ENCODE measurements at places on chromosomes 1 and 21.

DNA sequence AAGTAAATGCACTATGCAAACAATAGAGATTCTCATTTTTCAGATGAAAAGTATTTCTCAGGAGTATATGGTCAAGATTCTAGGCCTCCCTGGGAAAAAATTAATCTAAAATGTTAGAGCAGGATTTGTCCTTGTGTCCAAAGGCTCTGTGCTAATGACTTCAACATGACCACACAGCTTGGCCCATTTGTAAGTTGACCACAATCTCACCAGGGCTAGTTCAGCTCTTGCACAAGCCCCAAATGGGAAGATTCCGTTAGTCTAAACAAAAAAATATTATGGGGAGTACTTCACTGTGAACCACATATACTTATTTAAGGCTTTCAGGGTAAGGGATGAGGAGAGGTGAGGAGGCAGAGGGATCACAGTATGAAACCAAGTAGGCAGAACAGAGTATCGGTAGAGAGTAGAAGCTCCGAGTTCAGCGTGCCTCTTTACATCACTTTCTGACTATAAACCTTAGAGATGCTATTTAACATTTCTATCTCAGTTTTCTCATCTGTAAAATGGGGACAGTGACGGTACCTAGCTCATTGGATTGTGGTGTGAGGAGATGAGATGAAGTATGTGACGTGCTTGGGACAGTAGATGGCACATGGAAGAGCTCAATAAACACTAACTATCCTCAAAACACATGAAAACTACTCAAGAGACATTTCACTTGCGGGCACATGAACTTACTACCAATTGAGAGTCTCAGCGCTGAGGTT is 37.8 kb upstream of the CTTNBP2NL start:
- peak; percentile 11 for DNase-seq

DNA sequence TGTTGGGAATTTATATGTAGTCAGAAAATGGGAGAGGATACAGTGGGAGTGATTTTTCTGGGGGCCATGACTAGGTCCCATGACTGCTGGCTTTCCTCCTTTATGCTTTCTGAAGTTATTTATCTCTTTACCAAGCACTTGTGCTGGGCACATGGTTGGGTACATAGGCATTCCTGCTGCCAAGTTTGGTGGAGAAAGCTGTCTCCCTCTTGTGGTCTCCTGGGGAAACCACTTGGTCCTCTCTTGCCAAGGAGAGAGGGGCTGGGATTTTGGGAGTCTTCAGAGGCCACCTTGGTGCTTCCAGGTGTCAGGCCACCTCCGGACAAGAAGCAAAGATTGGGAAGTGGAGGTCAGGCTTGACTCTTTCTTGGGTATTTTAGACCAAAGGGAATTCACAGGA is 120.2 kb upstream of the KCNE2 start:
- no peak for DNase-seq

GRCh38 chr21:38660333-38661196 is 145.2 kb upstream of the ETS2 start:
- no peak for DNase-seq

GRCh38 chr1:21489146-21489545 is 20.1 kb upstream of the ALPL start:
- no peak for DNase-seq

DNA sequence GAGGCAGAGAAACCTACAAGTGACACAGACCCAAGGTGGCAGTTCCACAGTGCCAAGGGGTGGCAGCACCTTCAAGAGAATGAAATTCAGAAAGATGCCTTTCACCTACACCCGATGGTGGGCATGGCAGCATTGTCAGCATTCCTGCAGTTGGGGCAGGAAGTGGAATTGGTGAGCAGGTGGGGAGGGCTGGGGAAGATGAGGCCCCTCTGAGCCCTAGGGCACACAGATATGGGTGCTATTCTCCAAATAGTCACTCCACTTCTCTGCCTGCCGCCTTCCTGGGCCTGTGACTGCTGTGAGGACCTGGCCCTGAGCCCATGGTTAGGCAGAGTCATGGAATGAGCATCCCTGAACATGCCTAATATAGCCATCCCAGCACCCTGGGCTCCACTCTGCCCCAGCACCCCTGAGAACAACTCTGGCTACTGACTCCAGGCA is 8.3 kb downstream of the SHISA4 start:
- peak; percentile 60 for DNase-seq

- DNase-seq: no peak
These were observed 33.5 kb downstream of the HTR6 start for GRCh38 chr1:19698181-19698580.

DNA sequence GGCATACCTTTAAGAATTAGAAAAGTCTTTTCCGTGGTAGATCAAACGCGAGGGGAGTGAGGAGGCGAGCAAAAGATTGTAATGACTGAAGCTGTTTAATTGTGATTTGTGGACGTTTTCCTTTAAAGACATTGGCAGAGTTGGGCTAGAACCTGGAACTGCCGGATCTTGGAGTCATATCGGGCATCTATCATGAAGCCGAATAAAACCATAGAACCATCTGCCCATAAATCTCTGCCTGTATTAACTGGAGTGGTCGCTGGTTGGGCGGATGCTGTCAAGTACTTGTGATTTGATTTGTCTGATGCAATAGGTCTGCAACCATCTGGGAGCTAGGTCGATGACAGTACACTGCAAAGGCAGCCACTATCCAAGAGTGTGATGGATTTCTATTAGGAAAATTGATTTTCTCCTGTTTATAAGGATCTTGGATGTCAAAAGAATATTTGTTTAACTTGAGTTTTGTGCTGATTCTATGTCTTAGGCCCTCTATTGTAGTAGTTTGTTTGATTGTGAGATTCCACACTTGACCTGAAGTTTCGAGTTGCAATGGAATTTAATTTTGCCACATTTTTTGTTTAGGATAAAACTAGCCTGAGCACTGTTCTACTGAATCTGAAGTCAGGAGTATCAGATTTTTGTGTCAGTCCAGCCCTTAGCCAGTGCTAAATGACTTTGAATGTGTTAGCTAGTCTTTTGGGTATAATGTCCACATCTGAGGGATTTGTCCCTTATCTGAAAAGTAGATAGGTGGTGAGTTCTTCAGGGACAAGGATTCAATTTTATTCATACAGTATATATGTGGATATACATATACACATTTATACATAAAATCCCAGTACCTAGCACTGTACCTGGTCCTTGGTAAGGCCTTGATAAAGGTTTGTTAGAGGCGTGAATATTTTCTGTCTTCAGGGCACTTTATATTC is 1.2 kb downstream of the SARS1 start:
- DNase-seq: peak; percentile 86

DNA sequence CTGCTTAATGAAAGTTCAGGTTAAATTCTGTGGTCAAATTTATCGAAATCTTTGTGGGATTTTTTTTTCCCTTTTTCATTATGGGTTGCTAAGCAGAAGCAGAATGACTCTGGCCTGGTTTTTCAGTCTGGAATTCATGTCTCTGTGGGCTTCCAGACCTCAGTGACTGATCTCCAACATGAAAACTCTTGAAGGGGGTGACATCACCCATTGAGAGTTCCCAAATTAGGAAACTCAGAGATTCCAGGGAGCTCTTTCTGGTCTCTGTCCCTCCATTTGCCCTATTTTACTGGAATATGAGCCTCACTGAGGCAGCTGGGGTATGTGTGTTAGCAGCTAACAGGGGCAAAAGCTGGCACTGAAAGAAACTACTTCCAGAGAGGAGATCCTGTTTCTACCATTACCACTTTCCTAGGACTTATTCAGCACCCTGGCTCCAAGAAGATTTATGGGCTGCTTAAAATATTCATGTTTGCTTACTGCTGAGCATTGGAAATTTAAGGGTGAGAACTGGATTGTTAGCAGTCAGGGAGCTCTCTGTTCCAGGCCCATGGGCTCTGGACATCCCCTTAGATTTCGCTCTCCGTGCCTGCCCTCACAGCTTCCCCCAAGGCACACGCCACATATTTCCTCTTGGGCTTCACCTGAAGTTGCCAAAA is 203.4 kb upstream of the SPAG17 start:
- peak; percentile 2 for DNase-seq

- DNase-seq: no peak
These were observed 57.3 kb downstream of the SDCCAG8 start for GRCh38 chr1:243312952-243313634.

Measured in astrocyte (in vitro differentiated cells and primary cell).